ENCODE measurements at places on chromosomes 5 and 9. TPM values are rescaled to one million over a fixed set of nuclear protein-coding genes. Genes with fewer than 3 reads are reported as not detected.

ZDHHC11 gene
- 37.6 TPM for total RNA-seq

KCNV2 gene
- not detected for total RNA-seq

GRXCR2 gene
- total RNA-seq = not detected

LCN6 gene
- total RNA-seq = not detected

AUH gene
- 20.2 TPM for total RNA-seq

GRCh38 chr5:30749971-30750370 lies 443.5 kb upstream of the CDH6 start:
- no peak overlapping the region for H3K4me3 ChIP-seq
- no peak for DNase-seq
- no peak overlapping the region for H3K27ac ChIP-seq
- no peaks in the 10 kb centered on the region for H3K27me3 ChIP-seq
- H3K4me1 ChIP-seq = no peaks in the 10 kb centered on the region

- H3K27me3 ChIP-seq = no peaks in the 10 kb centered on the region
- no peak overlapping the region for H3K4me3 ChIP-seq
- no peaks in the 10 kb centered on the region for H3K4me1 ChIP-seq
- H3K27ac ChIP-seq = no peak overlapping the region
Observed at GRCh38 chr9:111066468-111066867, 28.2 kb upstream of the LPAR1 start.

- no peaks in the 10 kb centered on the region for H3K36me3 ChIP-seq
- H3K4me3 ChIP-seq = no peak overlapping the region
- peaks cover 4% of the 10 kb centered on the region for H3K27me3 ChIP-seq
- no peak for DNase-seq
- no peak overlapping the region for H3K27ac ChIP-seq
- peaks cover 3% of the 10 kb centered on the region for H3K4me1 ChIP-seq
Observed at GRCh38 chr5:112413611-112414010, 5.5 kb downstream of the EPB41L4A start.

- no peaks in the 10 kb centered on the region for H3K4me1 ChIP-seq
- no peaks in the 10 kb centered on the region for H3K27me3 ChIP-seq
- no peak for DNase-seq
- no peak overlapping the region for H3K27ac ChIP-seq
- H3K4me3 ChIP-seq = no peak overlapping the region
Observed at GRCh38 chr9:82271106-82271561, 282.6 kb downstream of the SPATA31D1 start.

GRCh38 chr5:155050384-155051019 lies 36.9 kb downstream of the KIF4B start:
- no peaks in the 10 kb centered on the region for H3K36me3 ChIP-seq
- no peak overlapping the region for H3K27ac ChIP-seq
- H3K4me3 ChIP-seq = no peak overlapping the region
- peaks cover 10% of the 10 kb centered on the region for H3K4me1 ChIP-seq

All from H9 (cell line).